ENCODE measurements at places on chromosomes 7 and 10. TPM values are rescaled to one million over a fixed set of nuclear protein-coding genes. Genes with fewer than 3 reads are reported as not detected.

DNA sequence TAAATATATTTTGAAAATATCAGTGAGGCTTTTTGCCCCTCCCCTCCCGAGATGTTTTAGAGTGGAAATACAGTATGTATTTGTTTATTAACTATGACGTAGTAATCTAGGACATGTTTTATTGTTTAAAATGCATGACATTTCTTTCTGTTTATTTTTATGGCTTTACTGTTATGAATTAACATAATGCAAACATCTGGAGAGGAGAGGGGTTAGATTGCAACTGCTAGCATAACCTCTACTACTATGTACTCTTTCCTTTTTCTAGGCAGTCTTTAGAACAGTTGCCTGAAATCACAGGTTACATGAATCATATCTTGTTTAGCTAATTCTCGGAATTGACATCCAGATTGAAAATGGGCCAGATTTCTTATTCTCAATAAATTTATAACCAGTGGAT lies 7.4 kb downstream of the BTAF1 start:
- DNase-seq, result no peak

GRCh38 chr7:15546272-15546792 lies 15.5 kb downstream of the AGMO start:
- no peak for DNase-seq

- no peak for DNase-seq
Measured at GRCh38 chr10:60374836-60375235, 14.8 kb downstream of the ANK3 start.

GRCh38 chr10:11823122-11823988 lies at the start of gene PROSER2:
Gene PROSER2 (plus strand): TSS chr10:11823356. CDS start chr10:11852078, 28,722 bp downstream.
- peak; percentile 52 for DNase-seq

DNA sequence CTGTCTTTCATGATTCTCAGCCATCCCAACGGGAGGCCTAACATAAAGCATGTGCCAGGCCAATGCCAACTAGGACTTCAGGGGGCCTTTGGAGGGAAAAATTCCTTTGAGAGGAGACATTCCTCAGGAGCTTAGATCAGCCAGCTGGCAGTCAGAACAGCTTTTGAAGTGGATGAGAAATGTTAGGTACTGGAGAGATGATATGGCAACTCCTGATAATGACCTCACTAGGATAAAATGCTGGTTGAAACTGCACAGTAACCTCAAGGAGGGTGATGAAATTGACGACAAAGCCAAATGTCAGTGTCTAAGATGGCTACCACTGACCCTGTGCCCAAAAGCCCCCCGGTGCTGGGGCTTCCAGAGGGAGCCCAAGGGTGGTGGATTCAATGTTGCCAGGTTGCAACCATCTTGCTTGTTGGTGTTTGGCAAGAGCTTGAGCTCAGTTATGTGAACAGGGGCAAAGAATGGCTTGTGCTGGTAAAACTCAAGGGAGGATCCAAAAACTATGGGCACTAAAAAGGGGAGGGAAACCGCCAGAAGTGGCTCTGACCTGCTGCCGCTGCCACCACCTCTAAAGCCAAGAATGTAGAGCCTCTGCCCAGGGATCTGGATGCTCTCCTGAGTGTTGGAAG lies 121.2 kb downstream of the UBE2H start:
- no peak for DNase-seq

- no peak for DNase-seq
Measured at GRCh38 chr7:88316456-88316855, 9.8 kb upstream of the STEAP4 start.

- no peak for DNase-seq
Measured at GRCh38 chr7:83947260-83947659, 247.3 kb downstream of the SEMA3A start.

GRCh38 chr7:26328498-26329390 lies 37.1 kb downstream of the SNX10 start:
- DNase-seq, result no peak

DNA sequence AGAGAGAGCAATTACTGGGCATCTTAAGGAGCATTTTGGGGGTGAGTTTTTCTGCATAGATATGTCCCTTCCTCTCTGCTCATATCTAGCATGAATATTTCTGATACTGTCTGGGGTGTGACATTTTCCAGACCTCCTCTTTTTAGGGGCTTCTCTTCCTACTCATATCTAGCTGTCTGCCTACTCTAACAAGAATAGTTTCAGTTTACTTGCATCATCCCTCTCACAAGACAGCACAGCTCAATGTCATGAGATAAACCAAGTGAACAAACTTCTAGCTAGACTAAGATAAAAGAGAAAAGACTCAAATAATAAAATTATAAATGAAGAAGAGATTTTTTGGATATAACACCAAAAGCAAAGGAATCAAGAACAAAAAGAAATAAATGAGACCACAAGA lies 419.5 kb upstream of the SORCS1 start:
- DNase-seq, result no peak

GRCh38 chr10:30073045-30073766 lies 13.8 kb upstream of the JCAD start:
- no peak for DNase-seq

GRCh38 chr10:126160971-126161630 lies 227.2 kb downstream of the ADAM12 start:
- DNase-seq, result no peak

GRCh38 chr7:132348341-132348740 lies 227.9 kb downstream of the PLXNA4 start:
- DNase-seq, result no peak

- no peak for DNase-seq
Measured at GRCh38 chr10:78217336-78217735, 183.7 kb downstream of the RPS24 start.

DNA sequence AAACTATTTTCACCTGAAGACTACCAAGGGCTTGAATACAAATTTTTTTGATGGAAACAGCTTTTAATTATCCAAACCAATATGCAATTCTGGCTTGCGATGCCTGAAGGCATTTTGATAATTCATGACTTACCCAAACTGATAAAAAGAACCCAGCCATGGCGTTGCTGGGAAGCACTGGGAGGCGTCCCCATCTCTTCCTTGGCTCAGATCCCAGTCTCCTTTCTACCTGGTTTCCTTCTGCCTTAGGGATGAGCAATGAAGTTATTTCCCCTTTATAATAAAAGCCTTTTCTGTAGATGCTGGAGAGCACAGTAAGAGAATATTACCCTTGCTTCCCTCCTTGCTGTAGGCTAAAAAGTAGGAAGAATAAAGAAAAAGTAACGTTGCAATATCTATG lies 129.1 kb upstream of the ANK3 start:
- DNase-seq, result no peak

GIMAP4 gene
- total RNA-seq, result 38.0 TPM

NEUROG3 gene
- 1.2 TPM for total RNA-seq

CHST3 gene
- 3.2 TPM for total RNA-seq

NRBF2 gene
- total RNA-seq, result 15.8 TPM

ANKRD1 gene
- not detected for total RNA-seq

RHOBTB1 gene
- 11.7 TPM for total RNA-seq

TMEM130 gene
- not detected for total RNA-seq

BMI1 gene
- total RNA-seq, result 17.7 TPM

PSMC2 gene
- 47.2 TPM for total RNA-seq

Measured in Peyer's patch (tissue), 4 donors.